Stimulated activated CD8-positive, alpha-beta memory T cell treated with anti-CD3 and anti-CD28 coated beads, Interleukin-12 subunit alpha, Interleukin-12 subunit beta, amount 100 ng/mL, for 4 hours (primary cell): ENCODE measurements at places on chromosomes 6 and 20.
A peak's percentile ranks its signal among the peaks of the same experiment; 100 is the strongest.

DNA sequence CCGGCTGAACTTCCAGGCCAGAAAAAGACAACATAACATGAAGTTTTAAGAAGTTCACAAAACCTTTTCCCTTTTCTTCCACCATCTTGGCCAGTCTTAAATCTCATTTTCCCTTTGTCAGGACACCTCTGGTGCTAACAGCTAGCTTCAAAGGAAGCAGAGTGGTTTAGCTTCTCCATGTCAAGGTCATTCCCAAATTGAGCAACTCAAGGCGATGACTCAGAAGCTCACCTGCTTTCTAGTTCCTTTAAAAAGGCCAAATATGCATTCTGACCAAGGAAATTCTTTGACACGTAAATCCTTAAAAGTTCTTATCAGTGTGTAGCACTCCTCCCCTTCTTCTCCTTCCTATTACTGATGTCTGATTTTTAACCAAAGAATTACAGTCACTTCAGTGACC is 69.6 kb upstream of the VGLL2 start:
- DNase-seq, result no peak

GRCh38 chr6:21633511-21634109 is 40.1 kb downstream of the SOX4 start:
- DNase-seq, result no peak

DNA sequence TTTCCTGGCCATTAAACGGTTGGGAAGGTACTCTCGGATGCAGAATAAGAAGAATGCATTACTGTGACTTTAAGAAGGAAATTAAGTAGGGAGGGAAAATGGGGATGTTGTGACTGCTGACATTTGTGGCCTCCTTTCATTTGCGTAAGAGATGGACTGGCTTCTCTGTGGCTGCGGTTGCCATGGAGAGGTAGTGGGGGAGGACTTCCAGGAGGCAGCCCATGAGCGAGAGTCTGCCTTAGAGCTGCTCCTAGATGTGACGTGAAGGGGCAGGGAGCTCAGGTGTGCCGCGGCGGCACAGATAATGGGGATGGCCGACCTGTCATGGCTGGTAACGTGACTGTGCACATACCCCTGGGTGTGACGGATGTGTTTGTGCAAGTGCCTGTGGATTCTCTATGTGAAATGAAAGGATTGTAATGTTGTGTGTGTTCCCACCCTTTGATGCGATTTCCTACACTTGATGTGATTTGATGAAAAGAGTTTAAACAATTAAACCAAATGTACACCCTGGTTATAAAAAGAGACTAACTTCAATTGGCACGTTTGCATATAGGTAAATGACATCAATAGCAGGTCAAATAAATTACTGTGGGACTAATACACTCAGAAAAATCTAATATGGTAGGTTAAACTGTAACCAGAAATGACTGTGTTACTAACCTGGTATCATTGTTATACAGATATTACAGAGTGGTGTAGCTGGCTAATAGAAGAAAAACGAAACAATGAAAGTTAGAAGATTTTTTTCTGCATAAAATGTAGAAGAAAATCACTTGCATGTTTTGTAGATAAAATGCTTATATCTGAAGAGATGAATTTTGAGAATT is 48.9 kb downstream of the HIVEP1 start:
- DNase-seq, result peak; percentile 40

DNA sequence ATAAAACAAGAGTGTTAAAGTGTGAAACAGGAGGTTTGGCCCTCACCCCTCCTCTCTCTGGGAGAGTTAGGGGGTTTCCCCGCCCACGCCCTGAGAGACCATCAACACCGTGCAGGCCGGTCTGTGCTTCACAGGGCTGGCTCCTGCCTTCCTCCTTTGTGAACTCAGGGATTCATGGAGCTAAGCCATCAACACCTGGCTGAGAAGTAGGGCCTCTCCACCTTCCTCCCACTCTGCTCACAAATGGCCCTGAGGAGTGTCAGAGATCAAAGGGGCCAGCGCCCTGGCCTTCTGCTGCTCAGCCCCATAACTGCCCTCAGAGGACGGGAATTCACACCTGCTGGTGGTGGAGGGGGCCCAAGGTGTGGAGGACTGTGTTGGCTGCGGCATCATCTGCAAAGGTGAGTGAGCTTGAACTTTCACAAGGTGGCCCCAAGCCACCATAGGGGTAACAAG is 88.6 kb downstream of the PSMB1 start:
- peak; percentile 21 for DNase-seq

GRCh38 chr6:135274561-135275293 is 93.6 kb downstream of the MYB start:
- no peak for DNase-seq
